GM10248 (cell line): ENCODE measurements at places on chromosomes 7 and 10.

DNA sequence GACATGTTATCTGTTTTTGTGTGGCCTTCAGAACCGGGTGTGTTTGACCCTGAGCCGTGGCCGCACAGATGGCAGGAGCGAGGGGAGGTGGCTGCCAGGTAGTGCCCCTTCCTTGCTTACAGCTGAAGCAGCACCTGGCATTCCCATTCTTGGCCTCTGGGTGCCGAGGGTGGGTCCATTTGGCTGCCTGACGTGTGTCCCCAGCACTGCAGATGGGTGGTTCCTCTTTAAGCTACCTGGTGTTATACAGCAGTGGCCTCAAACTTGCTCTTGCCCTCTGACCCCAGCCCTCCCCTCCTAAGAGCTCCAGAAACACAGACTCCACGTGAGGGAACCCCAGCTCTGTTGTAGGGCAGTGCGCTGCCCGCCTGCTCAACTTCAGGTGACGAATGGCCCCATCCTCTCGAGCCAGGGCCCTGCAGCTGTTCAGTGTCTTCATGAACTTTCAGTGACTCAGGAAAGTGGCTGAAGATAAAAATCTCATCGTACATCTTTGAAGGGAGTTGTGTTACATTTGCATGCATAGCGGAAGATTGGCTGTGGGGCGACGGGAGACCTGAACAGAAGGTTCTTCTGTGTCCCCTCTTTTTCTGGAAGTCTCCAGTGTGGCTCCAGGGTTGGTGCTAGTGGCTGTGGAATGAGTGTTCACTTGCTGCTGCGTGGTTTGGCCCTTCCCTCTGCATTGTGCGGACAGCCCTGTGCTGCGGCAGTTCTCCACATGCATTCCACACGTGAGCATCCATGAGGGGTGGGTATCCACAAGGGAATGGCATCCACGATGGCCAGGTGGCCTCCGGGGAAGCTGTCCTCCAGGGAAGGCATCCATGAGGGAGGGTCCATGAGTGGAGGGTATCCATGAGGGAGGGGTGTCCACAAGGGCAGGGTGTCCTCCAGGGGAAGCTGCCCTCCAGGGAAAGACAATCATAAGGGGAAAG is 91.6 kb downstream of the INPP5A start:
- no peak for DNase-seq

GRCh38 chr10:118816471-118817168 is 61.9 kb upstream of the CACUL1 start:
- DNase-seq = no peak

DNA sequence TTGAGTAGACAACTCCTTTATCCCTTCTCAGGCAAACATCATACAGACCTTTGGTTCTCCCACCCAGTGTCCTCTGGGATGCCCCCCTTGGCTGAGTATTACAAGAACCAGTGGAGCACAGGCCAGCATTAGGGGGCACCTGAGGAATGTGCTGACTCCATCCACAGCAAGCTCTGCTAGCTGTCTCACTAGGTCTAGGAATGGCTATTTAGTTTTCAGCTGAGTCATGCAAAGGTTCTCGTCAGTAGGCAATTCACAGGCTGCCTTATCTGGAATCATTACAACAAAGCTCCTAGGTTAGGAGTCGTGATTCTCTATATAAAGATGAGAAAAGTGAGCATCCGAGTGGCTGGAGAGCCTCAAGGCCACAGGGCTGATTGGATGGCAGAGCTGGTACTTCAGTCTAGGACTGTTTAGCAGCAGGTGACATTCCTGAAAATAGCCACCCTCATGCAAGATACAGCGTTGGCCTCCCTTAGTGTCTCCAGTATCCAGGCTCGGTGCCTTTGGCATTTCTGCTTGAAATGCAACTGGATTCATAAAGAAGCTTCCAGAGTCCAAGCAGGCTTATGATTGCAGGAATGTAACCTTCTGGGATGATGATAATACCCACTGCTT is 75.8 kb downstream of the CDCA7L start:
- DNase-seq = no peak

DNA sequence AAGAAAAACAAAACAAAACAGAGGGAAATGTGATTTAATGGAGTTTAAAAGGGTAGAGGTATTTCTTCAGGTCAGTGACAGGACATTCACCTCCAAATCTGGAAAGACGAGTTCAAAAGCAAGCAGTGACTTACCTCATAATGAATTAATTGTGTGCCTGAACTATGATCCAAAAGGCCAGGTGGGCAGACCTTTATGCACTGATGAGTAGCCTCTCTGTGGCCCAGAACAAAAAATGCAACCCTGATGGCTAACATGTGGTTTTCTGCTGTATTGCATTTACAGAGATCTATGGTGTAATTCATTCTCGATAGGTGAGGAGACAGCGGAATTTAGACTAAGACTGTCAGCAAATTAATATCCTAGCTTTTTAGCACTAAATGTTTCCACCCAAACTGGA is 142.0 kb downstream of the HDAC9 start:
- no peak for DNase-seq

GRCh38 chr7:16067711-16068110 is 353.6 kb downstream of the CRPPA start:
- DNase-seq = no peak

GRCh38 chr10:12036073-12036655 is 6.4 kb downstream of the UPF2 start:
- no peak for DNase-seq

DNA sequence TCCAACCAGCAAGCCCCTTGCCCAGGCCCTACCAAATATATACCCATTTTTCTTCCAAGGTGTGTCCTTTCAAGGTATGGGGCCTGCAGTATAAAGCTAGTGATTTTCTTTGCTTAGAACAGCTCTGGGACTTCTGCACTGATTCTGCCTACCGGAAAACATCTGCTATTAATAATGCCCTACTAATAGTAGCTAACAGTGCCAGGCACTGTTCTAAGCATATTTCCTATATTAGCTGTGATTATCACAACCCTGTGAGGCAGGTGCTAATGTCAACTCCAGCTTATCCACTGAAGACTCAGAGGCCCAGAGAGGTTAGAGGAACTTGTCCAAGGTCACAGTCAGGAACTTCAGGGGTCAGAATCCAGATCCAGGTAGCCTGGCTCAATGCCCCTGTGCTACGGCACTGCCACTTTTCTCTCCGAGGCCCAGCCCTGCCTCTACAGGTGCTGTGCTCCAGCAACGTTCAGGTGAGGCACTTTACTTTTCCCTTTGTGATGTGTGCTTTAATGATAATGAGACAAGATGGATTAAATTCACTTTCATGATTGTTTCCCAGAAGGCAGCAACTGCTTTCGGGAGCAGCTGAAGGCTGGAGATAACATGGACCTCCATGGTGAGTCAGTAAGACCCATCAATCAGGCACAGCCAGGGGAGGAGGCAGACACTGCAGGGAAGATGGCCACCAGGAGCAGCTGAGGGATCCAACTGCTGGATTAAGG is 26.7 kb downstream of the TAS2R41 start:
- no peak for DNase-seq

GRCh38 chr10:120480848-120481247 is 23.8 kb downstream of the PLPP4 start:
- DNase-seq = no peak

- no peak for DNase-seq
These were observed 114.5 kb downstream of the NKX6-2 start for GRCh38 chr10:132671228-132672154.

DNA sequence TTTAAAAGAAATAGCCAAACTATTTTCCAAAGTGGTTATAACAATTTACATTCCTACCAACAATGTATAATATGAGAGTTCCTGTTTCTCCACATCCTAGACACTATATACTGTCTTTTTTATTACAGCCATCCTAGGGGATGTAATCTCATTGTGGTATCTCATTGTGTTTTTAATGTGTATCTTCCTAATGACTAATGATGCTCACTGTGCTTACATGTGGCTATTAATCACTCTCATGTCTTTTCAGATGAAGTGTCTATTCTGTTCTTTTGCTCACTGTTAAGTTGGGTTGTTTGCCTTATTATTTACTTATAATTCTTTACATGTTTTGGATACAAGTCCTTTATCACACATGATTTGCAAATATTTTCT is 71.8 kb downstream of the ZNF438 start:
- DNase-seq = no peak

GRCh38 chr10:32332299-32332750 is 14.6 kb downstream of the EPC1 start:
- DNase-seq = peak; percentile 62

DNA sequence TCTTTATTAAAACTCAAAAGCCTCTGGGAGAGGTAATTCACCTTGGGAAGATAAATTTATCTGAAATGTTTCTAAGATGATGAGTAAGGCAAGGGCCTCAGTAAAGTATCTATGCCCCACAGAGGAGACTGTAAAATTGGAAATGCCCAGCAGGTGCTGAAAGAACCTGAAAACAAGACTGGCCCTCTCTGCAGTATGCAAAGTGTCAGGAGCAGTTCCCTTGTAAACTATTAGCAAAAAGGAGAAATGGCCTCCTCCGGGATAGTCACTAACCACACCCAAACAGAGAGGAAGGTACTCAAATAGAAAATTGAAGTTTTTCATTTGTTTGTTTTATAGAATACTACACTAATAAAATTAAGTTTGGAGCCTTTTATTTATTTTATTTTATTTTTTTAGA is 81.2 kb downstream of the FZD1 start:
- no peak for DNase-seq

DNA sequence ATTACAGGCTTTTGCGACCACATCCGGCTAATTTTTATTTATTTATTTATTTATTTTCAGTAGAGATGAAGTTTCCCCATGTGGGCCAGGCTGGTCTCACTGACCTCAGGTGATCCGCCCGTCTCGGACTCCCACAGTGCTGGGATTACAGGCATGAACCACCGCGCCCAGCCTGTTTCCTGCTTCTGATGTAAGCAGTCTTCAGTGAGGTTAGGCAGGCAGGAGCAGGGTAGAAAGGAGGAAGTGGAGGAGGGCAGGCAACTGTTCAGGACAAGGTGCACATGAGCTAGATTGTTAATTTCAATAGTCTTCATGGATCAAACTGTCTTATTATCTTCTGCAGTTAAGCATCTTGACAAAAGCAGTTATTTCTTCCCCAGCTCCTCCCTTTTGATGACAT is 605.0 kb downstream of the CCSER2 start:
- DNase-seq = no peak

DNA sequence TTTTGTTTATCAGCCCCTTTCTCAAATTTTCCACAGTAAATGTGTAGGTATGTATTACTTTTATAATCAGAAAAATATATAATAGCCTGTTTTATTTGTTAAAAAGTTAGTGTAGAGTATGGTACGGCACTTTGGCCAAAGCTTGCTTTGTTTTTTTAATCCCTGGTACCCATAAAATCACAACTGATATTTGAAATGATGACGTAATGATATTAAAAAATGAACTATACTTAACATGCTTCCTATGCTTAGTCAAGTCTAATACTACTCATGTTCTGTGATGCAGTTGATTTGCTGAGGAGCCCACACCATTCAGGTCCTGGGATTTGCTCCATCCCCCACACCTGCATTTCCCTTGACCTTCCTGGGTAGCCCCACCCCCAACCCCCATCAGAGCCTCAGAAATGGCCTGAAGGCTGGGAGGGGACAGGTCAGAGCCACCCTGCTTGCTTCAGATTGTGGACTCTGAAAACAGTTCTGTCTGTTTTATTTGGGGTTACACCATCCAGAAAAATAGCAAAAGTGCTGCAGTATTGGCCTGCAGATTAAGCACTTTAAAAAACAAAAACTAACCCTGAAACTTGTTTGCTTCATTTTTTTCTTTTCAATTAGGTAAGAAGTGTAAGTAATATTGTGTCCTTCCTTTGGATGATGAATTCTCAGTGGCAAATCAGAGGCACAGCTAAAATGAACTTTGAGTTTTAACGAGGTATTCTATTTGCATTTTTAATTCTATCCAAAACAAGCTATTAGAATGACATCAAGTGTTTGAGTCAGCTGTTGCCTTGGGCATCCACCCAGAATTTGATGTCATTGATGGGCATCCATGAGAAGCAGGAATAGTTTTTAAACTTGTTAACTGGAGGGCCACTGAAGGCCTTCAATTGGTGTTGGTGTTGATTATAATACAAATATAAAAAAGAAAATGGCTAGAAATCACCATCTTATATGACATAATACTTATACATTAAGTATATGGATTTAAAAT is 23.3 kb downstream of the PLCE1 start:
- DNase-seq = no peak

- no peak for DNase-seq
These were observed 2.1 kb upstream of the PRXL2A start for GRCh38 chr10:80406204-80406603.

DNA sequence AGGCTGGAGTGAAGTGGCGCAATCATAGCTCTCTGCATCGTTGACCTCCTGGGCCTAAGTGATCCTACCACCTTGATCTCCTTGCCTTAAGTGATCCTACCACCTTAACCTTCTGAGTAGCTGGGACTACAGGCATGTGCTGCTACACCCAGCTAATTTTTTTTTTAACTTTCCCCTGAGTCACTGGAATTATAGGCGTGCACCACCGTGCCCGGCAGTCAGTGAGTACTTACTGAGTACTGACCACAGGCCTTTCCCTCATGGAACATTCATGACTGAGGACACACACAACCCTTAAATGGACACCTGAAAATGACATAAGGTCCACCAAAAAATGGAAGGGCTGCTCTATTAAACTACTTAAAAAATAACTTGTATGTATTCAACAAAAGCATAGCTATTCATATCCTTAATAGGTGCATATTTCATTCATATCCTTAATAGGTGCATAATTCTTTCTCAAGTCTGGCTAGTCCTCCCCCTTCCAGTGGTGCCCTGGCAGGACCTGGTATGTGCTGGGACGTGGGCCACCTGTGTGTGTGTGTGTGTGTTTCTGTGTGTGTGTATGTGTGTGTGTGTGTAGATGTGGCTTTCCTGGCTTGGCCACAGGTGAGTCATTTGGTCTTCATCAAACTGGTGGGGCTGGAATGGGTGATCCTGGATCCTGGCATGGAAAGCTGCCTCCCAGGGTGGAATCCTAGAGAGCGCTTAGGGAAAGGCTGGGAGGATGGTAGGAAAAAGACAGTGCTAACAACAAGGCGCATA is 3.5 kb downstream of the FAM180A start:
- DNase-seq = no peak

- DNase-seq = no peak
These were observed 156.0 kb downstream of the GLI3 start for GRCh38 chr7:42080841-42081586.

GRCh38 chr7:99559175-99559915 is 903 bp downstream of the ZNF655 start:
- DNase-seq = no peak

- DNase-seq = no peak
These were observed 26.9 kb downstream of the MYPN start for GRCh38 chr10:68135922-68136792.

- no peak for DNase-seq
These were observed 289.4 kb upstream of the SP8 start for GRCh38 chr7:21076054-21076453.

DNA sequence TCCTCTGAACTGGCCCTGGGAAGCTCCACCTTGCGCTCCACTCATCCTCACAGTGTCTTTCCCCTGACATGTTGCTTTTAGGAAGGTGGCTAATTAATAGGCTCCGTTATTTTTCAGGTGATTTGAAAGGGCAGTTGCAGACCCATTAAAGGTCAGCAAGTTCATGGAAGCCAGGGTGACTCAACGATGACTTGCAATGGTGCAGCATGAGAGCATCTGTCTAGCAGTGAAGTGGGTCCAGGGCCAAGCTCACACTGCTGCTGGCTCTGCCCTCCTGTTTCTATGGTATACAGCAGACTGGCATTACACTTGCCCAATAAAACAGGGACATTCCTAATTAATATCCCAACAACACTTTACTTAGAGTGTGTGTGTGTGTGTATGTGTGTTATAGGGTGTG is 68.8 kb upstream of the WDR11 start:
- DNase-seq = no peak

GRCh38 chr7:143408686-143409561 is at the start of gene EPHA1:
TSS of gene EPHA1 (minus strand) at chr7:143408856. CDS start at chr7:143408805, 51 bp downstream.
- DNase-seq = no peak

GRCh38 chr10:107011105-107011504 is 153.4 kb downstream of the SORCS1 start:
- DNase-seq = no peak

GRCh38 chr10:96556003-96556402 is 30.8 kb downstream of the TM9SF3 start:
- no peak for DNase-seq
